Kidney (tissue), 22 donors: ENCODE measurements at places on chromosomes 7 and 10. TPM values are rescaled to one million over a fixed set of nuclear protein-coding genes. Genes with fewer than 3 reads are reported as not detected.
A peak's percentile ranks its signal among the peaks of the same experiment; 100 is the strongest.

CACNA2D1 gene
- 18.3 TPM for total RNA-seq

C7orf57 gene
- 0.63 TPM for total RNA-seq

ITPRID1 gene
- total RNA-seq = not detected

MAGI2 gene
- 9.0 TPM for total RNA-seq

CHAT gene
- total RNA-seq = not detected

DNA sequence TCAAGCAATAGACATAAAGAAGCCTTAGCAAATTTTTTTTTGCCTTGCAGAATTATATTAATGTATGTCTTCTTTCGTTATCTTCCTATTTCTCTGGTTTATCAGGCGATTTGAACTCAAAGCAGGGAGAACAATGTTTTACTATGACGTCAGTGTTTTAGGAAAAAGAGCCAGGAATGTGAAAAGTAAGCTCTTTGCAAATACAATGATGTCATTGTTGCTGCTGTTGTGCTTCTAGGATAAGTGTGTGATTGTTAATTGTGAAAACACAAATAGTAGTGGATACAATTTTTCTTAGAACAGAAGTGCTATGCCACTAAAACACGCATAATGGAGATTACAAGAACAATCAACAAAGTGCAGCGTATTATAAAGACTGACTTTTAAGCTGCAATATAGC, 9.5 kb upstream of the AUTS2 start:
- no peak for DNase-seq
- H3K4me1 ChIP-seq = no peaks in the 10 kb centered on the region
- no peaks in the 10 kb centered on the region for H3K36me3 ChIP-seq
- no peaks in the 10 kb centered on the region for H3K27me3 ChIP-seq
- no peak overlapping the region for H3K27ac ChIP-seq

GRCh38 chr7:41826641-41827040, 123.8 kb upstream of the INHBA start:
- no peak for DNase-seq
- H3K27me3 ChIP-seq = no peaks in the 10 kb centered on the region
- H3K27ac ChIP-seq = no peak overlapping the region
- no peak overlapping the region for H3K4me3 ChIP-seq
- no peaks in the 10 kb centered on the region for H3K4me1 ChIP-seq

- H3K4me3 ChIP-seq = no peak overlapping the region
- no peaks in the 10 kb centered on the region for H3K36me3 ChIP-seq
- peaks cover 41% of the 10 kb centered on the region for H3K4me1 ChIP-seq
- peak overlapping the region; percentile 8 for H3K27ac ChIP-seq
- DNase-seq = no peak
Observed at GRCh38 chr10:103648636-103649532, 155.4 kb downstream of the NEURL1 start.

DNA sequence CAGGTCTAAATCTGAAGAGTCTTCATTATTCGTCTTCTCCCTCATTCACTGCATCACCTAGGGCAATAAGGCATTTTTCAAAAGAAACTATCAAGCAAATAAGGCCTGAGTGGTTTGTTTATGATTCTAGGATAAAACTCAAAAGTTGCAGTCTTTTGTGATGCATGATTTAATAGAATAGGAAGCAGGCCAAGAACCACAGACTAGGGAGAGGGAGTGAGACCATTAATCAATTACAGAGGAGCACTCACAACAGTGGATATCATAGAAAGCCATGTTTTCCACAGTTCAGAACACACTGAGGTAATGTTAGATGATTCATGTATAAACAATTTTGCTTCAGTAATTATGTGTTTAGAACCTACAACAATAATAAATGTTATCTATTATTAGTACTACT, 87.8 kb upstream of the LRRTM3 start:
- no peak overlapping the region for H3K4me3 ChIP-seq
- no peak overlapping the region for H3K27ac ChIP-seq
- H3K27me3 ChIP-seq = no peaks in the 10 kb centered on the region
- H3K4me1 ChIP-seq = no peaks in the 10 kb centered on the region
- peak; percentile 30 for DNase-seq

DNA sequence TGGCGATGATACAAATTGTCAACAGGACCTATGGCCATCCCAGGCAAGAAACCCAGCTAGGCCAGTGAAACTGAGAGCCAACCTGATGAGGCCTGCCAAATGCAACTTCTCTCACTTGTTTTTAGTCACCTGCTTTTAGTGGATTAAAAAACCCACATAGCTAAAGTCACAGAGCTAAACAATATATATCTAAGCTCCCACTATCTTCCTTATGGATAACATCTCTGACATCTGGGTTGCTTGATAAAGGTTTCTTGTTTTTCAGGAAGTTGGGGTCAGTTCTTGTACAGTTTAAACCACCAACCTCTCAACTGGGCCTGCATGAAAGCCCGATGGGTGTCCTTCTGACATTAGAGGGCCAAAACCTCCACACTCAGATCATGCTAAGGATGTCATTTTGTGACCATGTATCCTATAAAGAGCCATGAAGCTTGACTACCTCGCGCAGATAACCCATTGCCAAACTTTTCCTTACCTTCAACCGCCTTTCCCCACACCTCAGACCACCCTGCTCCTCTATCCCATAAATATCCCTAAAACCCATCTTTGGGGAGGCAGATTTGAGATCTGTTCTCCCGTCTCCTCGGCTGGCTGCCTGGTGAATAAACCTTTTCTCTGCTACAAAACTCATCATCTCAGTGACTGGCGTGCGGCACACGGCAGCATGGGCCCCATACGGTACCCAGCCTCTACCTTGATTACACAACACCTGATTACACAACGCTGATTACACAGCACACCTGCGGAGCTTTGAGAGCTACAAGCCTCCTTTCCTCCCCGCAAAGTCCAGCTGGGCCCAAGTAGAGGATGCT, 797 bp upstream of the STMP1 start:
- peak overlapping the region; percentile 86 for H3K27ac ChIP-seq
- peak overlapping the region; percentile 53 for H3K4me3 ChIP-seq
- H3K4me1 ChIP-seq = no peaks in the 10 kb centered on the region
- no peaks in the 10 kb centered on the region for H3K36me3 ChIP-seq

DNA sequence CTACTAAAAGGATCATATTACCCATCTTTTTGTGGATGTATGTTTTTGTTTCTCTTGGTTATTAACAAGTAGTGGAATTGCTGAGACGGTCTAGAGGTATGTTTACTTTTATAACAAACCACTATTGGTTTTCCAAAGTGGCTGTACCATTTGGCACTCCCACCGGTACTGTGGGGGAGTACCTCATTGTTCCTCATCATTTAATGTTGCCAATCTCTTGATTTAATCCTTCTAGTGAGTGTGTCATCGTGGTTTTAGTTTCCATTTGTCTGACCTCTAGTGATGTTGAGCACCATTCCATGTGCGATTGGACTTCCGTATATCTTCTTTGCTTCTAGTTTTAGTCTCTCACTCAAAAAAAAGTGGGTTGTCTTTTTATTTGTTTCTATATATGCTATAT, 50.4 kb downstream of the RBM33 start:
- H3K4me3 ChIP-seq = no peak overlapping the region
- no peaks in the 10 kb centered on the region for H3K27me3 ChIP-seq
- H3K4me1 ChIP-seq = no peaks in the 10 kb centered on the region
- no peak overlapping the region for H3K27ac ChIP-seq

DNA sequence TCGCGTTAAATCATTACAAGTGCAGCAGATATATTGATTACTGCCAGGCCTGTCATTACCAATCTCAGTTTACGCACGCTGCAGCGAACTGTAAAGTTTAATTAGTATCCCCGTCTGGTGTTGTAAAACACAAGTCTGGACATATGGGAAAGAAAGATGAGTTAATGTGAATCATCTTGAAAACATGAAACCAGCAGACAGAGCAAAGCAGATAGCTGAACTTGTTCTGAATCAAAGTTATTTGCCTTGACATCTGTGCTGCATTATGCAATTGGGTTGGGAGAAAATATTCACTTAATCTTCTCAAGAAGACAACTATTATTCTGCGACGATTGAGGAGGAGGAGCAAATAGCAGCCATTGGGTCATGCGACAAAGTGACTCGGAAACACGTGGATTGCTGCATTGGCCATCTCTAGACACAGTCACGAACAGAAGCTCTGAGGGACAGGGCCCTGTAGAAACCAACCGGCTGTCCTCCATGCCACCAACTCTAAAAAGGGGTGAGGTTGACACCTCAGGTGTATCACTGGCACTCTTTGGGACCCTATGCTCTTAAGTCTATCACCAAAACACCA, 156.3 kb upstream of the C7orf33 start:
- no peaks in the 10 kb centered on the region for H3K27me3 ChIP-seq
- H3K4me3 ChIP-seq = no peak overlapping the region

GRCh38 chr7:102193806-102194205, 92.9 kb upstream of the SH2B2 start:
- H3K4me1 ChIP-seq = no peaks in the 10 kb centered on the region
- no peak for DNase-seq
- H3K27me3 ChIP-seq = no peaks in the 10 kb centered on the region
- no peak overlapping the region for H3K27ac ChIP-seq

DNA sequence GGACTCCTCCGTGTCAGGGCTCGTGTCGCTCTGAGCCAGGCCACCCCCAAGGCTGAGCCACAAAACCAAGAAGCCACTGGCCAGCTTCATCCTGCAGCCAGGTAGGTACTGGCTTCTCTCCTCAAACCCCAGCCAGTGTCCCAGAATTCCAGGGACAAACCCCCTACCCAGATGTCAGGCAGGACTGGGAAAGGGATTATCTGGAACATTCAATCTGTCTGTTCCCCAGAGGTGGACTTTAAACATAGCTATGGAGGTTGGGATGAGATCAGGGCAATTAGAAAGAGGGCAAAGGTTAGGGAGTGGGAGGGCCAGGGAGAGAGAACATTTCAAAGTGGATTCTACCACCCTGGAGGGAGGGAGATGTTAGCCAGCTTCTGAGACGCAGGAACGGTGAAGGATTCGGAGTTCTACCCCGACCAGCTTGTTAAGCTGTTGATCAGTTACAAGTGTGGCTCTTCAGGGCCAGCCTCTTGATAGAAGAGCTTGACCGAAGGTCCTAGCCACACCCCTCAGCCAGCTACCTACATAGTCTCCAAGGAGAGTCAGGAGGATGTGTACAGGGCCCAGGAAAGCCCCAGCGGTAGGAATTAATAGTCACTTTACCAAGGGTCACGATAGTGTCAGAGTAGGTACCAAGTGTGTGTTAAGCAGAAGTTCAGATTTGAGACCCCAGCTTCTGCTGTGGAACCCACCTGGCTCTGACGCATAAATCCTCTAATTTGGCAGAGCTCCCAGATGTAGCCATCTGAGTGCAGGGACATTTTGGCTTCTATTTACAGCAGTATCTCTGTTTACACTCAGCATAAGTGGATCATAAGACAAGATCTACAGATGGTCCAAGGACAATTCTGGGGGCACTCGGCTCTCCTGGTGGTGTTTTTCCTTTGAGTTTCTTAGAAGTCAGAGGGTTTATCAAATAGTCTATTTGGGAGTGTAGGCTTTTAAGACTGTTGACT, at the start of gene PLA2G12B:
Gene PLA2G12B (minus strand): TSS at position 211 of the 959 bp plus-strand sequence. CDS start 121 bp downstream, at position 90.
- H3K4me3 ChIP-seq = peak within 1 kb of the TSS; percentile 78
- H3K27me3 ChIP-seq = no peaks in the 10 kb centered on the region
- H3K4me1 ChIP-seq = no peaks in the 10 kb centered on the region
- H3K36me3 ChIP-seq = no peaks in the 10 kb centered on the region
- H3K27ac ChIP-seq = peak within 1 kb of the TSS; percentile 71

GRCh38 chr7:150450491-150451001, at the start of gene GIMAP8:
TSS of gene GIMAP8 (plus strand) at chr7:150450630. CDS start at chr7:150466699, 16,069 bp downstream.
- H3K4me1 ChIP-seq = peaks cover 11% of the 10 kb centered on the region
- H3K27ac ChIP-seq = peak within 1 kb of the TSS; percentile 81
- H3K4me3 ChIP-seq = peak within 1 kb of the TSS; percentile 82

- no peaks in the 10 kb centered on the region for H3K36me3 ChIP-seq
- no peaks in the 10 kb centered on the region for H3K4me1 ChIP-seq
Observed at GRCh38 chr10:112265745-112266144, 17.5 kb upstream of the TECTB start.

GRCh38 chr7:132572526-132572925, 3.7 kb downstream of the PLXNA4 start:
- DNase-seq = peak; percentile 55
- no peaks in the 10 kb centered on the region for H3K4me1 ChIP-seq
- no peaks in the 10 kb centered on the region for H3K36me3 ChIP-seq
- no peak overlapping the region for H3K27ac ChIP-seq

GRCh38 chr7:90621125-90621746, 25.1 kb downstream of the CDK14 start:
- no peaks in the 10 kb centered on the region for H3K27me3 ChIP-seq
- no peak overlapping the region for H3K27ac ChIP-seq
- peaks cover 4% of the 10 kb centered on the region for H3K4me1 ChIP-seq
- no peak overlapping the region for H3K4me3 ChIP-seq
- H3K36me3 ChIP-seq = no peaks in the 10 kb centered on the region

DNA sequence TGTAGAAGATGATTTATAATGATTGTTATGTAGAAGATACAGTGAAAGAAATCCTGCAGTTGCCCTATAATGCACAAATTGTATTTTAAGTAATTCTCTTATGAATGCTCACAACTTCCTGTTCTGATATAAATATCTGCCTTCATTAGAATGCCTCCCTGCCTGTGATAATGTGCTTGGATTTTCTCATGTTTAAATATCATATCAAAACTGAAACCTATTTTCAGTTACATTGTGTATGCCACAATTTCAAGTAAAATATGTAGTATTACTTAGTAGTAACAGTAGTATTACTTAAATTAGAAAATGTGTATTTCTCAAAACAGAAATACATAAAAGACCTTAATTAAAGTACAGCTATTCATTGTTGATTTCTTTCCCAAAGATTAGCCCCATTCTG, 41.1 kb upstream of the TFEC start:
- H3K27ac ChIP-seq = no peak overlapping the region
- DNase-seq = no peak

GRCh38 chr7:155665957-155666287, 21.5 kb downstream of the RBM33 start:
- H3K4me1 ChIP-seq = peaks cover 14% of the 10 kb centered on the region
- H3K27me3 ChIP-seq = no peaks in the 10 kb centered on the region
- H3K4me3 ChIP-seq = no peak overlapping the region
- H3K36me3 ChIP-seq = peaks cover 3% of the 10 kb centered on the region
